Stimulated activated CD4-positive, alpha-beta T cell treated with anti-CD3 and anti-CD28 coated beads, Interleukin-1b, Interleukin-23, amount 100 ng/mL, for 1 hour (primary cell): ENCODE measurements at places on chromosomes 6 and 20.

GRCh38 chr6:17091122-17091521 lies 10.7 kb upstream of the STMND1 start:
- DNase-seq: no peak

GRCh38 chr6:36692861-36693702 lies 4.5 kb upstream of the RAB44 start:
- no peak for DNase-seq

DNA sequence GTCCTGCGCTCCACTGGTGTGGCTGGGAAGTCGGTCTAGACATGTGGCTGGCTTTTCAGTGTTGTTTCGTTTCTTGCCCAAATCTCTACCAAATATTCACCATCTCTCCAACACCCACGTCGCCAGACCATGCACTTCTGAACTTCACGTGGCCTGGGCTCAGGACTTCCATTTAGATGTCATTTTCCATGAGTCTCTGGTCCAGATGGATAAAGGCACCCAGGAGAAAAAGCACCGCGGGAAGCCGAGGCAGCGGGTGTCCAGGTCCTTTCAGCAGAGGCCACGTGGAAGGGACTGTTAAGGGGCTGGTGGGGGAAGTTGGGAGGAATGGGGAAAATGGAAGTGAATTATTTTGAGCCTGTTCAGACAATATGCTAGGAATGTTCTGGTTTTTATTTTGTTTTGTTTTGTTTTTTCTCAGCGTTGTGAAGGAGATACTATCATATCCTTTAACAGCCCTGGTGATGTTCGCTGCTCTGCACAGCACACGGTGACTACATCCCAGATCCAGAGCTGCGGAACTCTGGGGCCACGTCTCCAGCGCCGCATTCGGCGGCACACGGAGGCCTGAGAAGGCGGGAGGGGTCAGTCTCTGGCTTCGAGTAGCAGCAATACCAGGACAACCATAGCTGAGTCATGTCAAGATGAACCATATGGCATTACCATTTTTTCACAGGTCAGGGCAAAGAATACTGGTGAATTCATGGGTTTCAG lies 230.3 kb downstream of the THBS2 start:
- no peak for DNase-seq

DNA sequence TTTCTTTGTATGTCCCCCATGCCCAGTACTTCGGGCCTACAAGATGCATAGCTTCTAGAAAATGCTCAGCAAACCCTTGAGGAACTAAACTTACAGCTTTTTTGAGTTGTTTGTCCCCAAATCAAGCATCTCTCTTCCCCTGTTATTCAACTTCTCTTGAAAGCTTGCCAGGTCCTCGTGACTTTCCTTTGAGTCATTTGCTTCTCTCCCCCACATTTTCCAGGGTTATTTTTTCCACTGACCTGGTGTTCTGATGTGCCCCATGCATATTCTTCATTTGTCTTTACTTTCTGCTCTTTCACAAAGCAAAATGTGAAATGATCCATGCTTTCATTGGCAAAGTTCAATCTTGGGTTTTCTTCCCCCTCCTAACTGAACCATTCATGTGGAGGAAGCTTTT lies 204.8 kb downstream of the TFAP2A start:
- DNase-seq: no peak

- no peak for DNase-seq
Measured at GRCh38 chr6:62982951-62983350, 228.3 kb upstream of the FKBP1C start.

DNA sequence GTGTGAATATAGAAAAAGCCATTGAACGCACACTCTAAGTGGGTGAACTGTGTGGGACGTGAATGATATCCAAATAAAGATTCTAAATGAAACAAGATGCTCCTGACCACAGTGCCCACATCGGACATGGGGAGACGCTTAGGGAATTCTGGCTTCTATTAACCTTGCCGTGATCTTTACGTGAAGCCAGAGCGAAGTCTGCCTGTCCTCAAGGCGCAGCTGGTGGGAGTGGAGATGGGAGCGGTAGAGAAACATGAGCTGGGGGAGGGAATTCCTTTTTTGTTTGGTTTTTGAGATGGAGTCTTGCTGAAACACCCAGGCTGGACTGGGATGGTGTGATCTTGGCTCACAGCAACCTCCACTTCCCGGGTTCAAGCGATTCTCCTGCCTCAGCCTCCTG lies 46.0 kb downstream of the VSTM2L start:
- no peak for DNase-seq

DNA sequence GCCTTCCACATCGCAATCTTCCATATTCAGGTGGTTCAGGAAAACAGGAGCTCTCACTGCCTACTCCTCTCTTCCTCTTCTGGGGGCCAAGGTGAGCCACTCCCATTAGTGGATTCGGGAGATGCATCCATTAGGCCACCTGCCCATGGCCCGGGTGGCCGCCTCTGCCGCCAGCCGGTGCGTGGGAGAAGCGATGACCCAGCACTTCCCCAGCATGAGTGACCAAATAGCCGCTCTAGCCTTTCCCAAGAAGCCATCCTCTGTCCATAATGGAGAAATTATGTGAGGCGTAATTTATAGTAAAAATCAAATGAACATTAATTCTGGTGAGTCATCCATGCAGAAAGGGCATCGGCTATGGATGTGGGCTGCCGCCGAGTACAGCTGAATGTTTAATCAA lies 39.4 kb downstream of the GNAS-AS1 start:
- no peak for DNase-seq

GRCh38 chr6:141685416-141685815 lies 447.3 kb upstream of the GJE1 start:
- DNase-seq: no peak

- no peak for DNase-seq
Measured at GRCh38 chr20:50920997-50921396, 10.2 kb downstream of the ADNP start.

- no peak for DNase-seq
Measured at GRCh38 chr20:19673575-19673974, 84.5 kb upstream of the RIN2 start.

DNA sequence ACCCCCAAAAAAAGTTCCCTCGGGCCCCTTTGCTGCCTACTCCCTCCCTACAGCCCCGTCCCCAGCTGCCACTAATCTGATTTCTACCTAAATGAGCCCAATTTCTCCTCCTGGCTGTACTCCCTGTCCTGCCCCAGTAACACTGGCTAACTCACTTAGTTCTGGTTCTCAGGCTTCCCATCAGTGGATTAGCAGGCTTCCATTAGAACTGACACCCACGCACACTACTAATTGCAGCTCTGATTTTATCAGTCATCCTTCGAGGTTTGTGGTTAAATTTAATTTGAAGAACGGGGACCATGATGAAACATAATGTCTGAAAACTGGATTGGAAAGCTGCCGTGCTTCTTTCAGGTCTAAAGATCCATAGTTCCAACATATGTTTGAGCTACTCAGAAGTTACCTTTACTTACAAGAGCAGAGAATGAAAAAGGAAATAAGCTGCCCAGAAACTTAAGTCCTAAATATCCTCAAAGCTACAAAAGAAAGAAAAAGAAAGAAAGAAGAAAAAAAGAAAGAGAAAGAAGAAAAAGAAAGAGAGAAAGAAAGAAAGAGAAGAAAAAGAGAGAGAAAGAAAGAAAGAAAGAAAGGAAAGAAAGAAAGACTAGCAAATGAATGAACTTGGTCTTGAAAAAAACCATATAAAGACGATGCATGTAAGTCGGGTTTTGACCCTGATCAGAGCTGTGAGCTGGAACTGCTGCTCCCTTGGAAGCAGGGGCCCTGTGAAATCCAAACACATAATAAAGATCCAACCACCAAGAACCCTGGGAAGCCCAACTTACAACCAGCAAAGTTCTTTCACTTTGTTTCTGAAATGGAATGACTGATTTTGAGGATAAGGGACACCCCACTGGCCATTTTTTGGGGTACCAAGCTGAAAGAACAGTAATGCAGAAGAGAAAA lies 51.7 kb downstream of the CNKSR3 start:
- DNase-seq: no peak

GRCh38 chr20:8657664-8658063 lies 411.2 kb upstream of the PLCB4 start:
- DNase-seq: no peak

- no peak for DNase-seq
Measured at GRCh38 chr20:11227602-11228001, 553.8 kb upstream of the JAG1 start.

GRCh38 chr6:38673397-38674165 lies 29.4 kb downstream of the GLO1 start:
- no peak for DNase-seq

GRCh38 chr20:33811776-33812151 lies 616 bp downstream of the CHMP4B start:
- no peak for DNase-seq

- DNase-seq: no peak
Measured at GRCh38 chr6:144378437-144378836, 93.3 kb downstream of the UTRN start.

- DNase-seq: no peak
Measured at GRCh38 chr6:15444881-15445280, 199.0 kb downstream of the JARID2 start.

- DNase-seq: no peak
Measured at GRCh38 chr6:113450061-113450465, 407.1 kb upstream of the MARCKS start.

DNA sequence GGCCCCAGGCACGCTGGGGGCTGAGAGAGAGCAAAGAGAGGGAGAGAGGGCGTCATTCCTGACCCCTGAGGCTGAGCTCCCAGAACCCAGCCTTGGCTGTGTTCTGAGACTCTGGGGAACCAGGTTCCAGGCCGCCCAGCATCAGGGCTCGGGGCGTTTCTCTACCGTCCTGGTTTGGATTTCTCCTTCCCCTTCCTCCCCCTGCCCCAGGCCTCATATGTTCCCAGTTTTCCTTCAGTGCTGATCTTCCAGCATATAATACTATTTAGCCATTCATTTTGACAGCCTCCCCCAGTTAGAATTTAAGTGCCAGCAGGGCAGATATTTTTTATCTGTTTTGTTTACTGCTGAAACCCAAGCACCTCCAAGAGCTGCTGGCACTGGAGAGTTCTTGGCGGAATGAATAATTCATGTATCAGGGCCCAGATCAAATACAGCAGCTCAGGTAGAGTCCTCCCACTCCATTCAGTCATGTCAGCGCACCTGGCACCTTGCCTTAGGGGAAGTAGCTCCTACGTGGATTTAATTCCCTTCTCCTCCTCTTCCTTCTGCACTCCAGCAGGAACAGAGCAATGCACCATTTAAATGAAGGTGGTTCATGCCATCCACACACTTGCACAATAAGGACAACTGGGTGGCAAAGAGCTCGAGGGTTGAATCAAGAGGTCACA lies 23.4 kb upstream of the FRMD1 start:
- no peak for DNase-seq

- DNase-seq: no peak
Measured at GRCh38 chr6:747921-748320, 55.0 kb upstream of the EXOC2 start.

GRCh38 chr20:50608750-50609104 lies 82.6 kb downstream of the RIPOR3 start:
- no peak for DNase-seq

GRCh38 chr6:116797585-116797984 lies 31.3 kb downstream of the GPRC6A start:
- DNase-seq: no peak

DNA sequence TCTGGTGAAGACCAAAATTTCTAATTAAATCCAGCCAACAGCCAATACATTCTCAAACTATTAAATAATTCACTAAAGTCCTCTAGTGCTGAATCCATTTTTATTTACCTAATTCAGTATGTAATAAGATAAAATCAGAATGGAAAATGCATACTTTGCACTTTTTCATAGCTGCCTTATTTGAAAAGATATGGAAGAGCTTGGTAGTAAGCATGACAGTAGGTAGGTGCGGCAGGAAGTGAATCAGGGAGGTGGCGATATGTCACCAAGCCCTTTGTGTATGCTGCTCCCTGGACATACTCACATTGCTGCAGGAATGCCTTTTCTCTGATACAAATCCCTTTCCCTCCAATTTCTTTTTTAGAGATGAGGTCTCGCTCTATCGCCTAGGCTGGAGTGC lies 10.2 kb upstream of the TGM3 start:
- no peak for DNase-seq
